ENCODE measurements at places on chromosomes 2 and 18. TPM values are rescaled to one million over a fixed set of nuclear protein-coding genes. Genes with fewer than 3 reads are reported as not detected.

DNA sequence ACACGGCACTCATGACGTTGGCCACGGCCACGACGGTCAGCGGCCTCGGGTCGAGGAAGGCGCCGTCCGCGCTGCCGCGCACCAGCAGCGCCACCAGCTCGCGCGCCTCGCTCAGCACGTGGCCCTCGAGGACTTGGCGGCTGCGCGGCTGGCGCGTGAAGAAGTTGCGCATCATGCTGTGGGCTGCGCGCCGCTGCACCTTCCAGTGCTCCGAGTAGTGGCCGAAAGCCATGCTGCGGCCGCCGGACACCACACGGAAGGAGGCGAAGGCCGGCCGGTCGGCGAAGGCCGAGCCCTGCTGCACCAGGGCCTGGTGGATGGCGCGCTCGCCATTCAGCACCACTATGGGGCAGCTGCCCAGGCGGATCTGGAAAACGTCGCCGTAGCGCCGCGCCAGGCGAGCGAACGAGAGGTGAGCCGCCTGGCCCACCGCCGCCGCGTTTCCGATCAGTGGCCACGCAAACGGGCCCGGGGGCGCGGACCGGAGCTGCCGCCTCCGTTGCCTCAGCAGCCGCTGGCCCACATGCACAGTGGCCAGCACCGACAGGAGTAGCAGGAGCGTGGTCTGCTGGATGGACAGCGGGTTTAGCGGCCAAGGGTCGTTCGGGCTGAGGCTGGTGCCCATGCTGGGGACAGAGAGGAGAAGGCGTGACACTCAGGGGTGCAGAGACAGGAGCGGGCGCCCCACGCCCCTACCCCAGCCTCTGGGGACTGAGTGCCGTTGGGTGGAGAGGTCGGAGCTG lies 1.0 kb downstream of the CYP1B1 start:
- no peak for DNase-seq

- DNase-seq: no peak
Measured at GRCh38 chr2:175612280-175612679, 389.8 kb downstream of the LNPK start.

GRCh38 chr2:10022445-10022844 lies 20.9 kb upstream of the KLF11 start:
- no peak for DNase-seq

DNA sequence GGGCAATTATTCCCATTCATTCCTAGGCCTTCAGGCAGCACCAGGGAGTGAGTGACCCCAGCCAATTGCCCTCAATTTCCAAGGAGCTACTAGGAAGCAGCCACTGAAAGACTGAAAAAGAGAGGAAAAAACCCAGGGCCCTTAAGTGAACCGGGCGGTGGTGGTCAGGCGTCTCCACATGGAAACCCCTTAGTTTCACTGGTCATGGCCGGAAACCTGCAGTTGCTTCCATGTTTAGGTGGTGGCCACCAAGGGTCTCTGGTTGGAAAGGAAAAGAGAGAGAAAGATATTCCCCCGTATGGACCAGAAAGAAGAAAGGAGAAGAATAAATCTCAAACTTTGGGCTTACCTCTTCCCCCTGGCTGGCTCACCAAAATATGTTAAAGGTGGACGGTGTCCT lies 64.9 kb downstream of the GALR1 start:
- no peak for DNase-seq

- DNase-seq: no peak
Measured at GRCh38 chr2:46116150-46116549, 181.1 kb upstream of the EPAS1 start.

DNA sequence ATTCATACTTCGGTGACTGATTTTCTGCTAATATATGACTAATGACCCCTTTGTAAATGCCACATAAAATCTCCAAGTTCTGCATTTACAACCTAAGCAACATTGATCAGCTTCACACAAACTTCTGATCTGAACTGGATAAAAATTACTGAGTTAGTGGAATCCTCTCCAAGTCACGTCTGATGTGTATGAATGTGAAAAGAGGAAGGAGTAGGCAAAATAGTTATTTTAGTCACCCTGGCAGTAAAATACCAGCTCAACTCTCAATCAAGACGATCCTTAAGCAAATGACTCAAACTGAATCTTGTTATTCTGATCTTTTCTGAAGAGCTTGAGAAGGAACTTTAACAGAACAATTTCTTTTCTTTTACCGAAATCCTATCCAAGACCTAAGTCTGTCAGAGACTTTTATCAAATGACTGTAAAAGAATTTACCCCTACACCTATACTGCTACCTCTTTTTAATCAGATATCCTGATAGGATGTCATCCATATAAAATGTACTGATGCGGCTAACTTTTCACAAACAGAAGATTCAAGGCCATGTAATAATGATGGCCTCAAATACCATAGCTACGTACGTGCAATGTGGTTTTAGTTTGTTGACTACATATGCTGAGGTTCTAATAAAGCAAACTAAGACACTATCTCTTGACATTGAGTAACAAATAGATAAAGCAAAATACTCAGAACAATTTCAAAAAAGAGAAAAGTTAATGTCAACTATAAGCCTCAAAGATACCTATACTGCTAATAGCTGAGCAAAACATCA lies 23.7 kb downstream of the CUL3 start:
- no peak for DNase-seq

- no peak for DNase-seq
Measured at GRCh38 chr2:32838418-32838817, 108.3 kb upstream of the LTBP1 start.

DNA sequence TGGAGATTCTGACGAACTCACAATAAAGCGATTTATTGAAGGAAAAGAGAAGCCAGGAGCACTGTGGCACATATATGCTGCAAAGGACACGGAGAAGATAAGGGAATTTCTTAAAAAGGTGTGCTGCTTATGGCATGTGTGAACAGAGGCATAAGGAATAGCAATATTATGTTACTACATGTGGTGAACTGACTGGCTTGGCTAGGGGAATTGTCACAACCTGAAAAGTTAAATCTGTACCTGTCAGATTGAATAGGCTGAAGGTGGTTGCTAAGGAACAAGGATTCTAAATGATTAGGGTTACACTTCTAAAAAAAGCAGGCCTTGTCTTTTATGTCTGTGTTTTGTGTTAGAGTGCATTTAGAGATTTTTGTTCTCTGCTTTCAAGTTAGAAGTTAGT lies 48.4 kb downstream of the KDM3A start:
- DNase-seq: no peak

DNA sequence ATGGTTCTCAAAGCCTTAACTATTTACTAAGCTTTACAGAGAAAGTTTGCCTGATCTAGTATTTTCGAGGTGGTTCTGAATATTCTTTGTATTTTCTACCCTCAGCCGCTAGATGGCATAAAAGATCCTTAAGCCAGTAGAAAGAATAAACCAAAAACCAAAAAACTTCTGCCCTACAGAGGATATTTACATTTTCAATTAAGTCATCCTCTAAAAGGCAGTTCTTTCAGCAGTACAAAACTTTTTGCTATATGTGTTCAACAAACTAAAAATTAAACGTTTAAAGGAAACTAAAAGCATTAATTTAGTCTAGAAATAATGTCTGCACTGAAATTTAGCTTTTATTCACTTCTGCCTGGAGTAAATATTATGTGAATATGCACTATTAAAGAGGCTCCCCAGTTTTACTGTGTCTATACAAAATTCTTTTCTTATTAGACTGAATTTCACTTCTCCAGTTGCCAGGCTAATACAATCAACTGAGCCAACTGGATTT lies 297.5 kb downstream of the PIEZO2 start:
- no peak for DNase-seq

DNA sequence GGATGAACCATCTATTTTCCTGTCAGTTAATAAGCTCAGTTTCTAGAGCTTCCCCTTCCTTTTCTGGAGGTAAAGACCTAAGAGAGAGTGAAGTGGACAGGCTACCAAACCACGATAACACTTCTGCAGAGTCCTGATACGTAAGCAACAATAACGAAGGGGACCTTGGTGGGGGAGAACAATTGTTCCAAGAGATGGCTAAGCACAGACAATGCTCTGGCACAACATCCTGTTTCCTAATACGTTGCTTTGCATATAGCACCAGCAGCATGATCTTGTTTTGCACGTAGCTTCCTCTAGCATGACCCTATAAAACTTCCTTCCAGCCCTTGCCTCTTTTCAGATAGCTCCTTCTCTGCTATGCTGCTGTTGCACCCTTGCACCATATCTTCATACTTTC lies 247.3 kb downstream of the RAD51AP2 start:
- DNase-seq: no peak

DNA sequence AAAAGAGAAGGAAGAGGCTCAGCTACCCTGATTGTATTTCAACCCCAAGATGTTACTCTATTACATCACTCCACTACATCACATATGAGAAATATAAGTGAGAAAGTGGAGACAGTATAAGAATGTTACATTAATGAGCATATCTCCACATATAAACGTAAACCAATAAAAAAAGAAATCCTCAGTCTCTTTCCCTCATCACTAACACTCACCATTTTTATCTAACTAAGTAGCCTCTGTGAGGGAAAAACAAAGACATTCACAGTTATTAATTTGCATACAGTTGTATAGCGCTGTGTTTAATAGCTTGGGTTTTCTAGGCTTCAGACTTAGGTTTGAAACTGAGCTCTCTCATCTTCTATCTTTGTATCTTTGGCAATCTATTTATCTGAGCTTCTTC lies 489.1 kb upstream of the LRRTM4 start:
- no peak for DNase-seq

DNA sequence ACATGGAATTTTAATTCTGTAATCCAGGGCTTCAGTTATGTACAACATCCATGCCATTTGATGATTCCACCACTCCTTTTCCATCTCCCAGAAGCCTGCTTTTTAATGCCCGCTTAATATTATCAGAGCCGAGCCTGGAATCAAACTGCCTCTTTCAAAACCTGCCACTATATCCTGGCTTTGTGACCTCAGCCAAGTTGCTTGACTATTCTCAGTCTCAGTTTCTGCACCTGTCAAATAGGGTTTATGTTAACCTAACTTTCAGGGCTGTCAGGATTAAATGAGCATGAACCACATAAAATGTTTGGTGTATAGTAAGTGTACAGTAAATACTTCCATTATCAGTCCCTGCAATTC lies 108.7 kb downstream of the XRCC5 start:
- DNase-seq: no peak

DNA sequence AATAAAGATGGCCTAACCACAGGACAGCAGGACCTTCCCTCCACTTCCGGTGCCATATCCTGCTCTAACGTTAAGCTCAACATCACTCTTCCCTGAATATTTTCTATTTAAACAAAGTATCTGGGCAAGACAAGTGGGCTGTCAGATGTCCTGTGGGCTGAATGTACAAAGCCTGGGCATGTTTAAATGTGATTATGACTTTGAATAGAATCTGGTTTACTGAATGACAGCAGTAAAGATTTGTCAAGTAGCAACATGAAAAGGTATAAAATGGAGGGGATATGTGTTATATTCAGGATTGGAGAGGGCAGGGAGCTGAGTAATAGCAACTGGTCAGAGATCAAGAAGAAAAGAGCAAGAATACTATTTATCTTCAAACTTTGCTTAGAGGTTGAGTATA lies 540.9 kb downstream of the NRXN1 start:
- DNase-seq: no peak

DNA sequence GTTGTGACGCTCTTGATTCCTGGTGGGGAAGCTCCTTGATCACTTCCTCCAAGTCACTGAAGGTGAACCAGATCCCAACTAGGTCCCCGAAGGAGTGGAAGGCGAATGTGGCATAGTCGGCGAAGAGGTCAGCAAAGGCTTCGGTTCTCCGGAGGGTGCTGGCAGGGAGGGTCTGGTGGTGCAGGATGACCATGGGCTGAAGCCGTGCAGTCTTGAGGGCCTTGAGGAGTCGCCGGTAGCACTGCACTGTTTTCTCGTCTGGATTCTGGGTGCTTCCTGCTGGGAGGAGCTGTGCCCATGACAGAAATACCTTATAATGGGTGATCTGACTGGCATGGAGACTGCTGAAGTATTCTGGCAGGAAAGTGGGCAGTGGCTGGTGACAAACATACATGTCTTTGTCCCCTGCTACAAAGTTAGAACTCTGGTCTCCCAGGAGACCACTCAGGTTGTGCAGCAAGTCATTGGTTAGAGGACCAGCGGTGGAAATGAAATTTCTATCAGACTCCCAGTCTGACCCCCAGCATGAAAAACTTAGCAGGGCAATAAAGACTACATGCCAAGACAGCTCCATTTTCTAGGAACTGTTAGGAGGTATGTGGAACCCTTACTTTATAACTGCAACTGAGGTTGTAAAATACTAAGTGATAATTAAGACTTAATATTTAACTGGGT lies at the start of gene LCT:
TSS of gene LCT (minus strand) at position 589 of the 675 bp plus-strand sequence. CDS start at position 574, 15 bp downstream.
- DNase-seq: no peak

DNA sequence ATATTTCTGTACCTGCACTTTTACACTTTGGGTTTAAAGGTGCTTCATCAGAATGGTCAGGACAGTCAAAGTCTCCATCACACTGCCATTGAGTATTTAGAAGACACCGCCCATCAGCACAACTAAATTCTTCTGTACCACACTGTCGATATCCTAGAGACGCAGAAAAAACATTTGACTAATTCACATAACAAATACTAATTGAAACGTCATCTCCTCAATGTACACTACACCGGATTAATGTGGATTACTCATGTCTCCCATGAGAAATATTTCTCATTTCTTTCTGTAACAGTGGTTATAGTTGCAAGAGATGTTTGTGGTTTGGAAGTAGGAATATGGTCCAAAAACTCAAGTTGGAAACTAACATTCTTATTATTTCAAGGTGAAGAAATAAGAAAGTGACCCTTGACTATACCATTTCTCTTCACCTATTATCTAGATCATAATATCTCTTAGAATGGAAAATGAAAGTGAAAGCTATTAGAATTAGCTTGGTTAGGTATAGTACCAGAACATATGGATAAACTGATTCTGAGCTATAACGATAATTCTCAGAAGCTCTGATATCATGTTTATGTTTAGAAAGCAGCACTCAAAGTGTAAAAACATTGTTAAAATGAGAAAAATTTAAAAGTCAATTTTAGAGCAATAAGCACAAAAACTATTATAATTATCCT lies 1627.7 kb downstream of the LRP1B start:
- peak; percentile 21 for DNase-seq

- DNase-seq: no peak
Measured at GRCh38 chr18:46320297-46320696, 216.1 kb downstream of the HAUS1 start.

DNA sequence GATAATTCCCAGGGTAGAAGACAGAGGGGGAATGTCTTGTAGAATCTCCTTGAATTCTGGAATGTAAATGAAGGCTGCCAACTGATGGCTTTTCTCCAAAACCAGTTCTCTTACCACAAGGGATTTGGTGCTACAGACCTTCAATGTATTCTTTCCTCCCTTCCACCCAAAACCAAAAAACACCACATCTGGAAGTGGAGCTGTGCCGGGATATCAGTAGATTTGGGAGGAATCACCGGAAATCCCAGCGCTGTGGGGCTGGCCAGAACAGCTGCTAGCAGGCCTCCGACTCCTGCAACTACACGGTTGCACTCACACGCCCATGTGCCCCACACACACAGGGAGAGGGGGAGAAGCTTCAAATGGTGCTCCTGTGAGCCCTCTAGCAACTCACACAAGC lies 45.7 kb downstream of the RPL31 start:
- no peak for DNase-seq

GRCh38 chr2:69180974-69181373 lies 168.0 kb downstream of the ANTXR1 start:
- no peak for DNase-seq

The ZNF396 gene
- 0.86 TPM for polyA plus RNA-seq

The NTSR2 gene
- not detected for polyA plus RNA-seq

The PRKAG3 gene
- polyA plus RNA-seq: not detected

The ATP6V1B1 gene
- polyA plus RNA-seq: 1.3 TPM

The DUSP2 gene
- 2.2 TPM for polyA plus RNA-seq

The MATN3 gene
- 0.97 TPM for polyA plus RNA-seq

Data from BJ (cell line).